ENCODE measurements at places on chromosomes 1 and 21. TPM values are rescaled to one million over a fixed set of nuclear protein-coding genes. Genes with fewer than 3 reads are reported as not detected.

The GPA33 gene
- total RNA-seq = 0.36 TPM

The LMNA gene
- total RNA-seq = 206 TPM

DNA sequence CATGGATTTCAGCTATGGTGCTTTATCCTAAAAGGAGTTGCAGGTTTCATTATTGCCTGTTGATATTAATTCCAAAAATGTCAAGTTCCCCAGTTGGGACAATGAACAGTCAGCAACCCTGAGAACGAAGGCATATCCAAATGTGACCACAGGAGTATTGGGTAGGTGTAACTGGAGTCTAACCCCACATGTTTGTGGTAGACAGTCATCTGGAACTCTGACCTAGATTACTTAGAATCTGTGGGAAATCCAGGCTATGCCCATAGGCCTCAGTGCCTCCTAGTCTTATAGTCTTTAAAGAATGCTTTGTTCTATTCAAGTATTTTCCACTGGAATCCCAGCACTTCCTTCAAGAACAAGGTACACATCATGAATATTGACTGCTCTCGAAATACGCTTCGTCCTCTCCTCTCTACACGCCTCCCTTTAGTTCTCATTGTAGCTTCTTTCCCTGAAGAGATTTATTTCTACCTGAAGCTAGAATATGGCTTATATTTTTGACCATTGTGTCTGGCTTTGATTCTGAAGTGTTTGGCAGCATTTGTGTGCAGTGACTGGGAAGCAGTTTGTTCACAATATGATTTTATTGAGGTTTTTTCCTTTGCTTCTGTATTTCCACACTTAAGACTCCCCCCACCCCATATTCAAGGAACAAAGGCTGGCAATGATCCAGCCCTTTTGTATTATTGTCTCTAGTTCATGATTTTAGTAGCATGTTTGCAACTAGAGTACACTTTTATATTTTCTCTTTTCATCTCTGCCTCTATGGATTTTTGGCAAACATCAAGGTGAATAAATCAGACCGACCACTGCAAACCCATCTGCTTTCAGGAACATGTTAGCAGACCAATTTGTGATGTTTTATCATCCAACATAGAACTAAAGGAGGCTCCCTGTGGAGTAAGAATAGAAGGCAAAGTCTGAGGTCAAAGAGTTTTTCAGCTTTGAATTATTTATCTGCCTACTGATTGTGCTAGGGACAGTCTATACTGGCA is 178.6 kb downstream of the GPR52 start:
- no peak overlapping the region for H3K27ac ChIP-seq
- no peaks in the 10 kb centered on the region for H3K27me3 ChIP-seq
- no peaks in the 10 kb centered on the region for H3K4me1 ChIP-seq
- DNase-seq = no peak
- H3K36me3 ChIP-seq = no peaks in the 10 kb centered on the region
- H3K4me3 ChIP-seq = no peak overlapping the region

DNA sequence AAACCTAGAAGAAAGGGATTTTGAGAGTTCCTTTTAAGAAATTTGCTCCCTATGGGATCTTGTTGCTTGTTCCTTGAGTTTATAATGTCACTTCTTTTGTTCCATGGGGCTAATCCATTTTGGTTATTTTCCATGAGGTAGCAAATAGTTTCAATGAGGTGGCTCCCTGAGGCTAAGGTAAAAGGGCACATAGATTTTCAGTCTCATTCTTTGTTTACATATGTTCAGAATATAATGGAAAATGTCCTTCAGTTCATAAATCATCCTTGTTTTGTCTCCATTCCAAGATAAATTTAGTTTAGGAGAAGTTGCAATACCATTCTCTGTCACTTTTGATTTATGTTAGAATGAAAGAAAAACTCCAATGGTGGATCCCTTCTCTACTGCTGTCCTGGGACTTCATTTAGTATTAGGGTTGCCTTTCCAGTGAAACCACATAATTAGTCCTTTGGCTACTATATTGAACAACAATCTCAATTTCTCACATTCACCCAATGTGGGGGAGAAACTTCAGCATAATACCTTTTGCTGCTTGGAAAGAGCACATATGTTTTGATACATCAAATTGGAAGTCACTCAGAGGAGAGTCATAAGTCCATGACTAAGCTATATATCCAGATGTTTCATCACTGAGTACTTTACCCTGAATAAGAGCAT is 80.9 kb upstream of the ADAMTS5 start:
- no peaks in the 10 kb centered on the region for H3K4me1 ChIP-seq
- DNase-seq = no peak
- H3K4me3 ChIP-seq = no peak overlapping the region
- H3K27me3 ChIP-seq = no peaks in the 10 kb centered on the region
- H3K36me3 ChIP-seq = no peaks in the 10 kb centered on the region

DNA sequence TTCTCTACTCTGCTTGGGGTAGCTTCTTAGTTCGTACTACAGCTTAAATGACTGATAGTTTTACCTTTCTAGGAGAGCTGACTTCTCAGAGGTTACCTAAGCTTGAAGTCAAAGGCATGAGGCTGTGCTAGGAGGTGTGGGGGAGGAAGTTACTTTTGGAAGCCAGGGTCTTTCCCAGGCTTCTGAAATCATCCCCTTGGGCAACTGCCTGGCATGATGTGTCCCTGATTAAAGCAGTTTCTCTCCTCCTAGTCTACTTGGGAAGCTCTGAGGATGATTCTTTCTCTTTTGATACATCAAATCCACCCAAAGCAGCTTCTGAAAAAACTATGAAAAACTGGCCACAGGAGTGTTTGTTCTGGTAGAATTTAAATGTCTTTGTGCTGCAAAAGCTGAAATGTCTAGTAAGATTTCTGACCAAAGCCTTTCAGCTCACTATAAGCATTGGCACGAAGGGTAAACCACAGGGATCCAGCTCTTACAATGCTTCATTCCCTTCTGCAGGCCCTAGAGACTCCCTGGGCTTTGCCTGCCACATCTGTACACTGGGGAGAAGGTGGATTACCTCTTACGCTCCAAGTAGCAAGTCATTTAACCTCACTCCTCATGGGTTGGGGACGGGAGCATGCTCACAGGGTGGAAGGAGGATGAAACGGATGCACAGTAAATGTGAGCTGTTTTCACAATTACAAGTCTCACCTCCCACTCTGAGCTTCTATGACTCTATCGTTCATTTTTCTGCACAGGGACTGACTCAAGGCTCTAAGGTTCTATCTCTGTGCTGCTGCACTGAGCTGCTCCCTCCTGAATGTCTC is 59.6 kb downstream of the RUNX1 start:
- no peaks in the 10 kb centered on the region for H3K27me3 ChIP-seq
- no peak overlapping the region for H3K4me3 ChIP-seq
- H3K36me3 ChIP-seq = no peaks in the 10 kb centered on the region
- no peak for DNase-seq
- H3K4me1 ChIP-seq = peaks cover 23% of the 10 kb centered on the region

DNA sequence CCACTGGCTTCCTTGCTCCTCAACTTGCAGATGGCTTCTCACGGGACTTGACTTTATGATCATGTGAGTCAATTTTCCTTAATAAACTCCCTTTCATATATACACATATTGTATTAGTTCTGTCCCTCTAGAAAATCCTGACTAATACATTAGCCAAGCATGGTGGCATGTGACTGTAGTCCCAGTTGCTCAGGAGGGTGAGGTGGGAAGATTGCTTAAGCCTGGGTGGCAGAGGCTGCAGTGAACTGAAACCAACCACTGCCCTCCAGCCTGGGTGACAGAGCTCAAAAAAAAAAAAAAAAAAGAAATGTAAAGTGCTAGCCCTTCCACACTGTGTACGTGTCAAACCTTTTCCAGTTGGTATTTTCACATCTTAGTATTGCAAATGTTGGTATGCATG is 857.0 kb downstream of the LTN1 start:
- no peaks in the 10 kb centered on the region for H3K27me3 ChIP-seq
- no peak overlapping the region for H3K4me3 ChIP-seq

GRCh38 chr1:204114606-204115005 is 37.2 kb downstream of the ETNK2 start:
- peaks cover 53% of the 10 kb centered on the region for H3K36me3 ChIP-seq
- H3K4me1 ChIP-seq = peaks cover 5% of the 10 kb centered on the region
- H3K4me3 ChIP-seq = no peak overlapping the region
- H3K27ac ChIP-seq = no peak overlapping the region

- H3K4me3 ChIP-seq = no peak overlapping the region
- no peaks in the 10 kb centered on the region for H3K4me1 ChIP-seq
- H3K27me3 ChIP-seq = peaks cover 31% of the 10 kb centered on the region
- no peak overlapping the region for H3K27ac ChIP-seq
Measured at GRCh38 chr1:21491488-21492355, 17.5 kb upstream of the ALPL start.

DNA sequence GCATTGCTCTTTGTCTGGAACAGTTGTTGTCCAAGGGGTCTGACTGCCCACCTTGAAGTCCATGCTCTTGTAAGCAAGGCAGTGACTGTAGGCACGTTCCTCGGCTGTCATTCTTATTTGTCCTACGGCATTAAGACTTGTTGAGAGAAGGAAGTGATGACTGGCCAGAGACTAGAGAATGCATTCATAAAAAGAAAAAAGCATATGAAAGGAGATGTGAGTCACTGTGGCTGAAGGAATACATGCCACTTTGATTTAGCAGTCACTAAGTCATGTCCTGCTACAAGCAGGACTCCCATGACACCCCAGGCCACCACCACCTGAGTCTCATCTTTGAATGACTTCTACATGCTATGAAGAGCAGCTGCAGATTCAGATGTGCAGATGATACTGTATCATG is 50.5 kb downstream of the CNN3 start:
- no peaks in the 10 kb centered on the region for H3K27me3 ChIP-seq
- DNase-seq = no peak
- H3K4me3 ChIP-seq = no peak overlapping the region
- no peaks in the 10 kb centered on the region for H3K36me3 ChIP-seq
- H3K4me1 ChIP-seq = peaks cover 16% of the 10 kb centered on the region
- H3K27ac ChIP-seq = no peak overlapping the region

GRCh38 chr1:94125551-94126514 is 4.9 kb upstream of the ABCA4 start:
- DNase-seq = no peak
- H3K27me3 ChIP-seq = no peaks in the 10 kb centered on the region
- no peaks in the 10 kb centered on the region for H3K36me3 ChIP-seq
- no peak overlapping the region for H3K4me3 ChIP-seq
- H3K4me1 ChIP-seq = no peaks in the 10 kb centered on the region

- H3K27me3 ChIP-seq = no peaks in the 10 kb centered on the region
- no peak overlapping the region for H3K4me3 ChIP-seq
- H3K36me3 ChIP-seq = no peaks in the 10 kb centered on the region
- H3K4me1 ChIP-seq = no peaks in the 10 kb centered on the region
Measured at GRCh38 chr1:118960026-118960561, 28.0 kb downstream of the TBX15 start.

DNA sequence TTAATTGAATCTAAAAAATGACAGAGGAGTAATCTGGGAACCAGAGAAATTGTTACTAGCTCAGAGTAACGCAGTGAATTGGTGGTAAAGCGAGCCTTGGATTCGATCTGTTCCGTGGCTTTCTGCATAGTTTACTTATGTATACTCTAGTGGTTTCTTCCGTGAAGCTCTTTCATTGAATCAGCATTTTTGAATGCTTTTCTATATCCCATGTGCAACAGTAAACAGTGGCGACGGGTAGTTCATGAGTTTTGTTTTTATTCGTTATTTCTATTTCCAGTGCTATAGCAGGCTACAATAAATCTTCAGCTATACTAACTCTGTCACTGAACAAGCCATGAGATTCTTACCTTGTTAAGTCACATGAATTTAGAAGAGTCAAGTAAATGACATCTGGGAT is 14.5 kb upstream of the MAP3K7CL start:
- no peaks in the 10 kb centered on the region for H3K27me3 ChIP-seq
- H3K4me3 ChIP-seq = no peak overlapping the region
- DNase-seq = no peak
- H3K4me1 ChIP-seq = no peaks in the 10 kb centered on the region
- no peak overlapping the region for H3K27ac ChIP-seq

DNA sequence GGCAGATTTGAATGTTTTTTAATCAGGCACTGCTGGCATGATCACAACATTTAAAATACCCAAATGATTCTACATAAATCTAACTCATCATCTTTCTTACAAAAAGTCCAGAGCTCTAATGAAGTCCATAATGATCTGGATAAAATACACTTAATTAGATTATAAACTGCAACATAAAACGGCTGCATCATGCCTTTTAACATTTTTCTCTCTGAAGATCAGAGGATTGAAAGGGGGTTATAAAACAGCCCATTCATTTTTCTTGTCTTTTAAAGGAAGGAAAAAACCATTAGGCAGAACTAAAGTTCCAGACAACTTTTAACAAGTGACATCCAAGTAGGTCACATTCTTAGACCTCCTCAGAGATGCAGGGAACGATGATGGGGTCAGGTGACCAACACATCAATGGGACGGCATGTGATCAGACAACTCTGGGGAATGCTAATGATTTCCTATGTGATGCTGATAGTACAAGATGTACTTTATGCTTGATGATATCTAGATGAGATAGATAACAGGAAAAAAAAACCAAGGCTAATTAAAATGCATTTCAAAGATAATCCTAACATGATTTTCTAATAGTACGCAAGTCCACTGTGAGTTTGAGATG is 455.1 kb downstream of the SMYD3 start:
- H3K4me1 ChIP-seq = no peaks in the 10 kb centered on the region
- no peaks in the 10 kb centered on the region for H3K27me3 ChIP-seq
- H3K36me3 ChIP-seq = no peaks in the 10 kb centered on the region
- H3K4me3 ChIP-seq = no peak overlapping the region

DNA sequence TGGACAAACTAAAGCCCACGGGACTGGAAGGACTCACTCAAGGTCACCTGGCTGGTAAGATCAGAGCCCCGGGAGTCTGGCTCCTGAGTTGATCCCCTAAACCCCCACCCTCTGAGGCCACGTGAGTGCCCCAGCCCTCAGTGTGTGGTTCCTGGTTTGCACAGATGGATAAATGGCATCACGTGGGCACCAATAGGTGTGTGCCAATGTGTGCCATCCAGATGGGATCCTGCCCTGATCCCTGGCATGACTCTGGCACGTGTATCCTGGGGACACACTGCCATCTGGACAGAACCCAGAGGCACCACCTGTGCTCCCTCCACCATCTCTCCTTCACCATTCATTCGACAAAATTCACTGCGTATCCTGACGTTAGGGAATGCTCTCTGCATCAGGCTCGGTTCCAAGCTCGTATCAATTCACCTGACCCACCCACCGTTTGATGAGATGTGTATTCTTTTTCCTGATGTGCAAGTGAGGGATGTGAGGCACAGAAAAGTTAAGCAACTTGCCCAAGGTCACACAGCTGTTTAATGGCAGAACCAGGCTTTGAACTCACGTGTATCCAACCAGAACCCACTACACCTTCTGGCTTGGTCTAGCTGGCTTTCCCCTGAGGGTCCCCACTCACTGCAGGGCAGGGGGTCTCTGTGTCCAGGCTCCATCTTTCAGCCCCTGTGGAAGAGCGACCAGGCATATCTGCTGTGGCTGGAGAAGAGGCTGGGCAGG is 49.8 kb upstream of the PAX7 start:
- no peak overlapping the region for H3K4me3 ChIP-seq
- no peak overlapping the region for H3K27ac ChIP-seq
- no peak for DNase-seq
- no peaks in the 10 kb centered on the region for H3K27me3 ChIP-seq

DNA sequence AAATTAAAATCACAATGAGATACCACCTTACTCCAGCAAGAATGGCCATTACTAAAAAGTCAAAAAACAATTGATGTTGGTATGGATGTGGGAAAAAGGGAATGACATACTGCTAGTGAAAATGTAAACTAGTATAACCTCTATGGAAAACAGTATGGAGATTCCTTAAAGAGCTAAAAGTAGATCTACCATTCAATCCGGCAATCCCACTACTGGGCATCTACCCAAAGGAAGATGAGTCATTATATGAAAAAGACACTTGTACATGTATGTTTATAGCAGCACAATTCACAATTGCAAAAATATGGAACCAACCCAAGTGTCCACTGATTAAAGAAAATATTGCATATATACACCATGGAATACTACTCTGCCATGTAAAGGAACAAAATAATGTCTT is 37.2 kb downstream of the SUSD4 start:
- no peaks in the 10 kb centered on the region for H3K27me3 ChIP-seq
- no peak for DNase-seq
- H3K4me3 ChIP-seq = no peak overlapping the region
- no peaks in the 10 kb centered on the region for H3K36me3 ChIP-seq

All from sigmoid colon (tissue), 7 donors.